NAMALWA (cell line): ENCODE measurements at places on chromosomes 7 and 10.
A peak's percentile ranks its signal among the peaks of the same experiment; 100 is the strongest.

- DNase-seq, result peak; percentile 74
Observed at GRCh38 chr7:91995391-91996105, 54.9 kb downstream of the AKAP9 start.

GRCh38 chr10:42953684-42954674 lies 122.9 kb upstream of the RET start:
- DNase-seq, result no peak

DNA sequence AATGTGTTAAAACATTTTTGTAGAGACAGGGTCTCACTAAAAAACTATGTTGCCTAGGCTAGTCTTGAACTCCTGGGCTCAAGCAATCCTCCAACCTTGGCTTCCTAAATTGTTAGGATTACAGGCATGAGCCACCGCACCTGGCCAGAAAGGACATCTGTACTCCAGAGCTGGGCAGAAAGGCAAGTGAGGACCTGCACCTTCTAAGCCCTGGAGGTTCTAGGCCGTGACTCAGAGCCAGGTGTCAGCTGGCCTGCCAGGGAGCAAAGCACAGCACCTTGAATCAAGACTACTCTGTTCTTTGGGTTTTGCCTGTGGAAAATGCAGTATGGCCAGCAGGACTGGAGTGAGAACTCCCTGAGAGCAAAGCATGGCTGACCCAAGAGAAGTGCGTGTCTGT lies 396.5 kb downstream of the ADRA2A start:
- no peak for DNase-seq

GRCh38 chr10:88592381-88592780 lies 5.8 kb downstream of the LIPJ start:
- DNase-seq, result no peak

GRCh38 chr7:155804431-155804831 lies 7.8 kb downstream of the SHH start:
- no peak for DNase-seq
